ENCODE measurements at places on chromosomes 12 and 14.

GRCh38 chr14:92004062-92004461 is 35.8 kb downstream of the TRIP11 start:
- DNase-seq, result no peak

DNA sequence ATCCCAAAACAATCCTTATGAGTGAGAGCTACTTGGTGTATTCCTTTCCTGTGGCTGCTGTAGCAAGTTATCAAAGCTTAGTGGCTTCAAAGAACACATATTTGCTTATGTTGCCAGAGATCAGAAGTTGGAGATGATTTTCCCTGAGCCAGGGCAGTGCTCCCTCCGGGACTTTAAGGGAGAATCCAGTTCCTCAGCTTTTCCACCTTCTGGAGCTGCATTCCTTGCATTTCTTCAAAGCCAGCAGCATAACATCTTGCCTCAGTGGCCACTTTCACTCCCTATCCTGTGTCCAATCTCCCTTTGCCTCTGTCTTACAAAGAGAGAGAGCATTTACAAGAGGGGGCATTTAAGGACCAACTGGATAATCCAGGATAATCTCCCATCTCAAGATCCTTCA is 33.7 kb downstream of the P2RX7 start:
- no peak for DNase-seq

DNA sequence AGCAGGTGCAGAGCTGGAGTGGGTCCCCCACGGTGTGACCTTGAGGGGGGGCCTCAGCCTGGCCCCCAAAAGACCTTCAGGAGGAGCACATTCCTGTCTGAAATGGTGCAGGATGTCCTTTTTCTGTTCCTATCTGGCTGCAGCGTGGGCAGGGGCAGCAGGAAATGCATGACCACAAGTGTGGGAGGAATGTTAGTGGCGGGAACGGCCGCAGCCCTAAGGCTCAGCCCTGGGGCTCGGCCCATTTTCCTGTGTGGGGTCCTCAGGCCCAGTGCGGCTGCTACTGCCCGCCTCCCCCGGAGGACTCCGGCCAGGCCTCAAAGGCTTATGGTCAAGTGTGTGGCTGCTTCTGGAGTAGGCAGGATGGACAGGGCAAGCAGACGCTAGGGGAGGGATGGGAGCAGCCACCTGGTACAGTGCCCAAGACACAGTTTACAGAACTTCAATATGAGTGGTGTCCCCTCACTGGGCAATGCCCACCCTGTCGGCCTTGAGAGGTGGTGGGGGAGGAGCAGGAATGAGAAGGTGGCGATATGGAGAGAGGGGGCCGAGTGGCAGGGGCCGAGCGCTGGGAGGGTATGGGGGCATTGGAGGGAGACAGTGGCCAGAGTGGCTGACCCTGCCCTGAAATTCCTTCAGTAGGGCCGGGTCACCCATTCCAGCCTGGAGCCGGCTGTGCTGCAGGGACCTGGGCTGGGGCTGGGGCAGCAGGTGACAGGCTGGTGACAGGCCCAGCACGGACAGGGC is 137.4 kb downstream of the CALM1 start:
- no peak for DNase-seq

DNA sequence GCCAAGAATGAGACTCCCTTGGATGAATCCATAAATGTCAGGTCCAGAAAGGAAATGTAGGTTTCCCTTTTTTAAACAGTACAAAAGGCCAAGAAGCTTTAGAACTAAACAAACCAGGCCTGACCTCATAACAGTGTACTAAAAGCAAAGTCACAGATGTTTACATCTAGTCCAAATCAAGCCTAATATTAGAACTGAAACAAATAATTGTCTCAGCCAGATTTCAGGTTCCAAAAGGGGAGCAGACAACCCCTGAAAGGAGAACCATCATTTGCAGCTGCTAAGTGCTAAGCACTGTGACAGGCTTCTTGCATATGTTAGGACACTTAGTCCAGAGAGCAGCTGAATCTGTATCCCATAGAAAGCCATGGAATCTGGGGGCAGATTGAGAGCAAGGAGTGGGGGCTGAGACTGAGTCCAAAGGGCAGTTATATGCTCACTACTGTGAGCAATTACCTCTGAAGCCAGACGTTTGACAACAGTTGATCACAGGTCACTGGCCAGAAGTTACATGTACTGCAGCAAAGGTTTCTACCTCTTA is 90.1 kb downstream of the STXBP6 start:
- no peak for DNase-seq

DNA sequence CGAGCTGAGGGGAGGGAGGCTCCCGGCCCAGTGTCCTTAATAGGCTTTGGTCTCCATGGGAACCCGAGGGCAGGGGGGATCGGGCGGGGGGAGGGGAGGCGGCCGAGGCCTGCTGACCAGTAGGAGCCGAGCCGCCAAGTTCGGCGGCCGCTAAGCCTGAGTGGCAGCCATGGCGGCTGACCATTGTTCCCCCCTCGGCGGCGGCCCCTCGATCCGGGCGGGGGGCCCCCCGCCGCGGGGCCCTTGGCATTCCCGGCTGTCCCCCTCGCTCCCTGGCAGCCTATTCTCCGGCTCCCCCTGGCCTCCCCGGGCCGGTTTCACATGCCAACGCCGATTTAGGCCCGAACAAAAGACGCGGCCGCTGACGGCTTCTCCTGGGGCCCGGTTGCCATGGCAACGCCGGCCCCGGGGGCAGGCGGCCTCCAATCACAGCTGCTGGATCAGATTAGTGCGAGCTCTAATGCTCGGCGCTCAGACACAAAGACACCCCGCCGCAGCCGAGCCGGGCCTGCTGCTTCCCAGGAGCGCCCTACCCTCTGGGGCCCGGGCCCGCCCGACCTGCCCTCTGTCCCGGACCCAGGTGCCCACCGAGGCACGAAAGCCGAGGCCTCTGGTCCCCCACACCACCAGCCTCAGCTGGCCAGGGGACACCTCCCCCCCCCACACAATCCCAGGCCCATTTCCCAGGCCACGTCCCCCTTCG is 7.3 kb downstream of the MSI1 start:
- DNase-seq, result no peak

DNA sequence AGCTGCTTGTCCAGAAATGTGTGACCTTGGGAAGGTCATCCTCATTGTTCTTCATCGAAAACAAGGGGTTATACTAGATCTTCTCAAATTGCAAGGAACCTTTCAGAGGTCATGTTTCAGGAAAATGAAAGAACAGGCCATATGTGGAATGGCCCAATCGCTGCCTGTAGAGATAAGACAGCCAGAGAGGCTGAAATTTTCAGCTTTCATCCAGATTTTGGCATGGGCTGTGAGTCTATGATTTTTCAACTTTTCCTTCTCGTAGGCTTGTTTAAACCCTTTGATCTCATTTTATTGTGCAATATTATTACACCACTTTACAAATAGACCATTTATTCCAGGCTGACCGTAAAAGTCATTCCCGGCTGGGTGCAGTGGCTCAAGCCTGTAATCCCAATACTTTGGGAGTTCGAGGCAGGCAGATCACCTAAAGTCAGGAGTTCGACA is 17.1 kb upstream of the ATXN2 start:
- no peak for DNase-seq

- DNase-seq, result no peak
Observed at GRCh38 chr14:95663226-95663797, 22.9 kb upstream of the TCL1B start.

DNA sequence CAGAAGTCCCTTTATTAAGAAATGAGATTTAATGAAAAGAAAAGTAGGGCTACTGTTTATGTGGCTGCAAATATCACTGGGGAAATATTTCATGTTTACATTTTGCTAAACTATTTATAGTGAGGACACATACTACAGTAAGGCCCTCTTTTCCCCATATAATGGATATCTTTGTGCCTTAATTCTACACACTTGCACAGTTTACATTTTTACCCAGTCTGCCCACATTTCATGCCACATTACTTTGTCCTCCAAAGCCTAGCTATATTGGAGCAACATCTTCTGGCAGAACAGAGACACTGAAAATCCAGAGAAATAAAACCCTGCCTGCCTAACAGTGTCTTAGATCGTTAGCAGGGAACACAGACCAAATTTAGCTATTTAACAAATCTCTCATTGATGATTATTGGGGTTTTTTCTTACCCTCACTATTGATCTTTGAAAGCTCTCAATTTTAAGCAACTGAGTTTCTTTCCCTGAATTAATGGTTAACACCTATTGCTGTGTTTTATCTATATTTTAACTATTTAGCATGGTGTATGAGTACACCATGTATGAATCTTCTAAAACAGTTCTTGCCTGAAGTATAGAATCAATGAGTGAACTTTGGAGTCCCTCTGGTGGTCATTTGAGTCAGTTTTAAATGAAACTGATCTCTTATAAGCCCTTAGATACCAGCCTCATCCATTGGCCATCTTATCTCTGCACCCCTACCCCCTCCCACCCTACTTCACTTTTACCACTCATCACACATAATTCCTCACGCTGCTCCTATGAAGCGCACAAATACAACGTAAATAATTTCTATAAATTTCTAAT is 170.2 kb downstream of the BCAT1 start:
- DNase-seq, result no peak

- no peak for DNase-seq
Observed at GRCh38 chr12:132472386-132472785, 17.6 kb upstream of the FBRSL1 start.

GRCh38 chr12:915090-915489 is 34.4 kb downstream of the RAD52 start:
- no peak for DNase-seq

DNA sequence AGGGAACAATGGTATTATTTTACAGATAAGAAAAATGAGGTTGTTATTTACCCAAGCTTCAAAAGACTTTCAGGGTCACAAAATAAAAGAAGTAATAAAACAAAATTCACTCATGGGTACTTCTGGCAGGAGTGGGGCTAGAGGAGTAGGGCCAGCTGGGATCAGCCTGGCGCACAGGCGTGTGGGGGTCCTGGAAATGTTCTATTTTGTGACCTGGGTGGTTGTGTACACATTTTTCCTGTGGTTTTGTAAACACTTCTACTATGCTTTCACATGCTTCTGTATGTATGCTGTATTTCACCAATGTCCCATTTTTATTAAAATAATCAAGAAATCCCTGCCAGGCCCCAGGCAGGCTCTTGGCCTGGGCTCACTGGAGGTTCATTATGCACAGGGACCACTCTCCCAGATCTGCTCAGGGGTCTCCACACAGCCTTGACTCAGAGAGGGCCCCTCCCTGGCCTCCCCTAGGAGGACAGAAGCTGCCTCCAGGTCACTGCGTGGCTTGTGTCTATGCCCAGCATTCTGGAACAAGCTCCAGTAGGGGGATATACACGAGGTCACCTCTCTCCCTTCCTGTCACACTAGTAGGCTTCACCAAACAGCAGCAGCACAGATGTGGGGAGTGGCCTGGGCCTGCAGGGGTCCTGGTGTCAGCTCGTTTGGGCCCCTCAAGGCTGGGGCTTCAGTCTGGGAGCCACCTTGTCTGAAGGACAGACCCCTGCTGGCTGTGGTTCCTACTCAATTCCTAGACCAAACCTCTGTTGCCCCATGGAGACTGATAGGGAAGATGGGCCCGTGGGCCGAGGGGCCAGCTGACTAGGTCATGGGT is 37.8 kb downstream of the ANAPC7 start:
- DNase-seq, result no peak

GRCh38 chr12:130988751-130989150 is 35.0 kb downstream of the ADGRD1 start:
- no peak for DNase-seq

DNA sequence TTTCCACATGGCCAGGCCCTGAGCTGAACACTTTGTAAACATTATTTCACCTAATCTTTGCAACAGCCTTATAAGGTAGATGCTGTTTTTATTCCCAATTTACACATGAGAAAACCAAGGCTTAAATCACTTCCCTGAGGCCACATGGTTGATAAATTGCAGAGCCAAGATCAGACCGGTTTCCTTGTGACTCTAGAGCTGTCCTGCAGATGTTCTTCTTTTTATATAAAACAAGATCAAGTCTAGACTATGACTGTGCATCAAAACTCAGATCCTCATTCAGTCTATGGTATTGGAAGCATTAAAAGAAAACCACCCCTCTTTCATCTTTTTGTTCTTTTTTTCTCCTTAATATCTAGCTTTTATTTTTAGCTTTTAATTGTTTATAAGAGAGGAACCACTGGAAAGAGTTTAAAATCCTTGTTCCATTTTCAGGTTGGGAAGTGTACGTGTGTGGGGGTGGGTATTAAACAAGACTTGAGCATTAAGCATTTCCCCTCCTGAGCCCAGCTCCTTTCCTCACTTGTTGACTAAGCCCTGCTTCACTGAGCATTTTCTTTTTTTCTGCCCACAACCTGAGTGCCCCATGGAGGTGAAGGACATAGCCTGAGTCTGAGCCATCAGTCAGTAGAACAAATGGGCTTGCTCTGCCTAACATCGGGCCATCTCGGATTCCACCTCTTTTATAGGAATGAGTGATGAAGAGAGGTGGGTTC is 45.4 kb downstream of the GPATCH2L start:
- DNase-seq, result no peak

DNA sequence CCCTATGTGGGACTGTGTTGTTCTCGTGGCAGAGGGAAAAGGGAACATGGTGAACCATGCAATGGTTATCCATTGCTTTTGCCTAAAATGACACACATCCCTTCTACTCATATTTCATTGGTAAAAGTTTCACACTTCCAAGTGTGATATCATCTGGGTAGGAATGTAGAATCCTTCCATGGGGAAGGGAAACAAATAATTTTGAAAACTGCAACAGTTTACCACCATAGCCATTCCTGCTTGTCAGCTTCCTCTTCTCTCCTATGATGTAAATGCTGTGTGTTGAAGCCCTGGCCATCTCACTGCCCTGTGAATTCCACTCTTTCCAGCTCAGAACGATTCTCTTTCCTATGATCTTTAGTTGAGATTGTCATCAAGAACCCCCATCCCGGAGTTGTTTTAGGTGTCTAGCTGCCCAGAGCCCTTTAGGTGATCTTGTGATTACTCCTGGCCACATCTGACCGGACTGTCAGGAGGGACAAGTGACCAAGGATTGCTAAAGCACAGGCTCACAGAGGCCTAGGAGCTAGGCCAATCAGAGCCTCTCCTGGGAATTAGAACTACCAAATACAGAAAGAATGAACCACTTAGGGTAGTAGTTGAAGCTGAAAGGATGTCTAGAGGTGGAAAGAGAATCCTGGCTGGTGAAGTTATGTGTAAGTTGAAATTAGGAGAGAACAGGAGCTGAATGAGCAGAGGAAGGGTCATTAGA is 84.6 kb downstream of the VCPKMT start:
- DNase-seq, result no peak

GRCh38 chr12:132492522-132492921 is 2.6 kb downstream of the FBRSL1 start:
- no peak for DNase-seq

DNA sequence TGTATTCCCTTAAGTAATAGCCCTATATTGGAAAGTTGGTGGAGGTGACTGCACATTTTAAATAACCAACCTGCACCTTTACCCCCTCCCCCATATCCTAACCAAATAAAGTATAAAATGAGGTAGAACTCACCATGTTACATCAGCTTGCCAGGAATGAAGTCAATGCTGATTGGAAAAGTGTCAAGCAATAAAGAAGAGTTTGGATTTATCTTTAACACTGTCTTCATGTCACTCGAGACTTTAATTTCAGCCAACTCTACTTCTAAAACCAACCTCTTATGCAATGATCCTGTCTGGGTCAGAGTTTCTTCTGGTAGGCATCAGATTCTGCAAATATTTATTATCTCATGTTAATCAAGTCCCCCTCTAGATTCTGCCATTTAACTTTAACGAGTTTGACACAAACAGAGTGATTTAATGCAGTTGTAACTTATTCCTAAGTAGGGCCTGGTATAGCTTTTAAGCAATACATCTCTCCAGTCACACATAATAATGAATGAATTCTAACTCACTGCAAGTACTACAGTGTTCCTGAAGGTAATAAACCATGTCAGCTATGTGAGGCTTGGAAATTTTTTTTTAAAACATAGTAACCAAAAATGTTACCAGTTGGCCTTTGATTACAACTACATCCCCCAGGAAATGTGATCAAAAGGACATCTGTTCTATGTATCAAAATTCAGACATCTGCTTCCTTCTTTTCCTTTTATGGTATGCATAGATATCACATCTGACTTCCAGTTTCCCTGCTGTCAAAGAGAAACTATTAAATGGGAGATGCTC is 98.7 kb downstream of the ERGIC2 start:
- DNase-seq, result no peak
